HFFc6 (cell line): ENCODE measurements at places on chromosomes 1 and 21. TPM values are rescaled to one million over a fixed set of nuclear protein-coding genes. Genes with fewer than 3 reads are reported as not detected.

DNA sequence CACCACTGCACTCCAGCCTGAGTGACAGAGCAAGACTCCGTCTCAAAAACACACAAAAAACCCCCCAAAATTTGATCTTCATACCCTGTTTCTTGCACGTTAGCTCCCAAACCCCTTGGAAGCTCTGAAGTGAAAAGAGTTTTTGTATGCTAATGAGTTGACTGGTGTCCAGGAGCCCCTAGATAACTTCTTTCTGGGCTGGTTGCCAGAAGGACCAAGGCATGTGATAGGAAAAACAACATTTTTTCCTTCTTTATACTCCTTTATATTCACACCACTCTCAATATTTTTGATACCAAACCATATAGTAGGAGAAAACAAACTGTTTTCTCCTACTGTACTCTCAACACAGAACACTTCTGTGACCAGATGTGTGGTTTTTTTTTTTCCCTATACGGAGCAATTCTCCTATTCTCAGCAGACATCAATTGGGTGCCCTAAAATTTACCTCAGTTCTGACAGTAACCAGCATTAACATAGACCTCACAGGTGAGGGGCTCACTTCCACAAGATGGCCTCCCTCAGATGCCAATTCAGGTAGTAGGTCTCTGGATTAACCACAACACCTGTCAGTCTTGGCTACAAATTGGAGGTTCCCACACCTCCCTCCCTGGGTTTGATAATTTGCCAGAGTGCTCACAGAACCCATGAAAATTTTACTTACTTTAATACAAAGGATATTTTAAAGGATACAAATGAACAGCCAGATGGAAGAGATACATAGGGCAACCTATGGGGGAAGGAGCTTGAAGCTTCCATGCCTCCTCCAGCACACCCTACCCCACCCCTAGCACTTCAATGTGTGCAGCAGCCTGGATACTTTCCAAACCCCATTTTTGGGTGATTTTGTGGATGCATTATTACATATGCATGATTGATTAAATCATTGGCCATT is 25.6 kb downstream of the ZYG11B start:
- no peak for DNase-seq

- DNase-seq = peak; percentile 17
Observed at GRCh38 chr1:236795757-236796667, 920 bp downstream of the MTR start.

DNA sequence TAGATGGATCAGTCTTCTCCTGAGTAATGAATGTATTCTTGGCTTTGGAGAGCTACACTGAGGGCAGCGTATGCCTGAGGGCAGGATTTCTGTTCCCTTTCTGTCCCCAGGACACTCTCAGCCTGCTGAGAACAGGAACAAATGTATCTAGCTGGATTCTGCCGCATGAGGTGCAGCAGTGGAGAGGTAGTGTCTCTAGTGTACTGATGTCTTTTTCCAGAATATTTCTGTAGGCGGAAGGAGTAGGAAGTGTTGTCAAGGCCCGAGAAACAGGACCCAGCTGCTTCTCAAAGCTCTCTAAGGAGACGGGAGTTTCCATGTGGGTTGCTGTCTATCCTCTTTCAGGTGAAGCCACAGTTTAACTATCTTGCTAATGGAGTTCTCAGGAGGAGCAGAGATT is 65.5 kb downstream of the MT1HL1 start:
- no peak for DNase-seq

DNA sequence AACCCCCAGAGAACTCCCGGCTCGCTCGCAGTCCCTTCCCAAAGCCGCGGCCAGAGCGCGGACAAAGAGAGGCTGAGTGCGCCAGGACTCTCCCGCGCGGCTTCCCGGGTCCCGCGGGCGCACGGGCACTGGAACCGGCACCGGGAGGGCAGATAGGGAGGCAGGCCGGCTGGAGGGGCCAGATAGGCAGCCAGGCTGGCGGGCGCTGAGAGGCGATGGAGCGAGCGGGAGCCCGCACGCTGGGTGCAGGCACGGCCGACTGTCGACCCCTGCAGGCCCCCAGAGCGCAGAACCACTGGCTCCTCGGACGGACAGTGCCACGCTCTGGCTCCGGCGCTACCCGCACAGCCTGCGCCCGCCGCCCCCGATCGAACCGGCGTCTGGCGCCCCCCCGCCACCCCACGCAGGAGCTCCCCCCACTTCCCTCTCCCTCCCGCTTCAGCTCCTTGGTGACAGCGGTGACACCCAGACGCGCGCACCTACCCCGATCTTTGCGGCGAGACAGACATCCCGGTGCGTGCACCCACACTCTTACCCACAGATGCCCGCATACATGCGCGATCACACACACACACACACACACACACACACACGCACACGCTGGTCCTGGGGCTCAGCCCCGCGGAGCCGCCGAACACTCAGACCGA is 534 bp downstream of the SLC6A9 start:
- DNase-seq = no peak

GRCh38 chr1:181353526-181353925 is 129.8 kb upstream of the CACNA1E start:
- DNase-seq = no peak

DNA sequence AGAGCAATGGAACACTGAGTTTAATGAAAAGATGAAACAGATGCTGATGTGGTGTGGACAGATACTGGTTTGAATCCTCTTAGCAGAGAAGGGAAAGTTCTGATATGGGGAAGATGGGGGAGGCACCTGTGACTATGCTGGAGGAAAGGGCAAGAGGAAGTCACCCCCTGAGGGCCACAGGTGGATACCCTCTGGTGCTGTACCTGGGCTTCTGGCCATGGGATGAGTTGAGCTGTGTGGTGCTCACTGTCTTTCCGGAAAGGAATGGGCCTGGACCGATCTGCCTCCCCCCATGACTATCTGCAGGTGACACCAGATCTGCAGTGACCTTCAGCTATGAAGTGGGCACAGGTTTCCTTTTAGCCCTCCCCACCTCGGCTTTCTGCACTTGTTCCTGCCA is 52.4 kb downstream of the IER5 start:
- DNase-seq = no peak

DNA sequence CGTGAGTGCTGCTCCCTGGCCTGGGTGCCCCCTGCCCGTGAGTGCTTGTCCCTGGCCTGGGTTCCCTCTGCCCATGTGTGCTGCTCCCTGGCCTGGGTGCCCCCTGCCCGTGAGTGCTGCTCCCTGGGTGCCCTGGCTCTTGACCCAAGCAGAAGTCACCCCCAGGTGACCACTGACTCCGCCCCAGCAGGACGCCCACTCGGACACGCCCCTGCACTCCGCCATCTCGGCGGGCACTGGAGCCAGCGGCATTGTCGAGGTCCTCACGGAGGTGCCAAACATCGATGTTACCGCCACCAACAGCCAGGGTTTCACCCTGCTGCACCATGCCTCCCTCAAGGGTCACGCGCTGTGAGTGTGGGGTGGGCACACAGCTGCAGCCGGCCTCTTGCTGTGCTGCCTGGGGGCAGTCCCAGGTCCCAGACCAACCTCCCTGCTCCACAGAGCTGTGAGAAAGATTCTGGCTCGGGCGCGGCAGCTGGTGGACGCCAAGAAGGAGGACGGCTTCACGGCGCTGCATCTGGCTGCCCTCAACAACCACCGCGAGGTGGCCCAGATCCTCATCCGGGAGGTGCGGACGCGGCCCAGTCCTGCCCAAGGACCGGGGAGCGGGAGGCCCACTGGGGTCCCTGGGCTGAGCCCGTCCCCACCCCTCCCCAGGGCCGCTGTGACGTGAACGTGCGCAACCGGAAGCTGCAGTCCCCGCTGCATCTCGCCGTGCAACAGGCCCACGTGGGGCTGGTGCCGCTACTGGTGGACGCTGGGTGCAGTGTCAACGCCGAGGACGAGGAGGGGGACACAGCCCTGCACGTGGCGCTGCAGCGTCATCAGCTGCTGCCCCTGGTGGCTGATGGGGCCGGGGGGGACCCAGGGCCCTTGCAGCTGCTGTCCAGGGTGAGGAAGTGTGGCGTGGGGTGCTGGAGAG is 3.9 kb upstream of the MMP23B start:
- DNase-seq = no peak

- DNase-seq = peak; percentile 80
Observed at GRCh38 chr1:26321315-26322041, 3.7 kb downstream of the CD52 start.

DNA sequence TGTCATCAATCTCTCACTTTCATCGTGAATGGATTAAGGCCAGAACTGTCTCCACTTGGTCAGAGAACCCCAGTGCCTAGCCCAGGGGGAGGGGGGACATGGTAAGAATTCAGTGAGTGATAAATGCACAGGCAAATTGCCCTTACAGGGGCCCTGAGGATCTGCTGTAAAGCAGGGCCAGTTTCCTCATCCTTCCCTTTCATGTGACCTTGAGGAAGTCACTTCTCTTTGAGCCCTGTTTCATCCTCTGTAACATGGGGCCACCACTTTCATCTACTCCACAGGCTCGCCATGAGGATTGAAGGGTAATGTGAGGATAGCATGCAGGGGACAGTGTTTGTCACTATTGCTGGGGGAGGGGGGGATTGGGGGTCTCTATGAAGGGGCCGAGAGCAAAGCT is 28.1 kb upstream of the C1QA start:
- no peak for DNase-seq

- no peak for DNase-seq
Observed at GRCh38 chr1:185933580-185933979, 199.4 kb downstream of the HMCN1 start.

GRCh38 chr1:156463874-156464273 is 36.7 kb downstream of the MEF2D start:
- DNase-seq = no peak

- DNase-seq = peak; percentile 26
Observed at GRCh38 chr1:204255966-204256365, 42.2 kb upstream of the GOLT1A start.

- DNase-seq = no peak
Observed at GRCh38 chr1:92853299-92853698, 21.5 kb downstream of the RPL5 start.

GRCh38 chr21:17742181-17742580 is 77.0 kb downstream of the C21orf91 start:
- no peak for DNase-seq

GRCh38 chr1:78980511-78980910 is 26.0 kb downstream of the ADGRL4 start:
- no peak for DNase-seq

DNA sequence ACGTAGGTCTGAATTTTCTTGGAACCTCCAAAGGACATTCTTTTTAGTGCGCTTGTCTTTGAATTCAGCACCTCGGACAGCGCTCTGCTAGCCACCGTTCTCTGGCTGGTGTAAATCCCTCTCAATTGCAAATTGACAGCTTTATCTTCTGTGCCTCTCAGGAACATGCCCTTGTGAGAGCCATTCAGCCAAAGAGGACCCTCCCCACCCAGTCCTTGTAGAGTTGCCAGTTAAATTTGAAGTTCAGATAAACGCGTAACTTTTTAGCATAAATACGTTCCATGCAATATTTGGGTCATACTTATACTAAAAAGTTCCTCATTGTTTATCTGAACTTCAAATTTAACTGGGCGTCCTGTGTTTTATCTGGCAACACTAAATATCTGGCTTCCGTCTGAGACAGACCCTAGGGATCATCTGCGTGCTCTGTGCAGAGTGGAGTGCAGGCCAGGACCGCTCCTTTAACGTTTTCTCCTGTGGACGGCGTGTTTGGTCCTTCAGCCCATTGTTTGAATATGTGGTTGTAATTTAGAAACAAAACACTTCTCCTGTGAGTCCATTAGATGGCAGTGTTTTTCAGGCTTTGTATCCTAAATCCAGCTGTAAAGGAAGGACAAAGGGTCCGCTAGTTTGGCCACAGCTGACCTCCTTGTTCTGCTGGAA is 7.0 kb downstream of the KCNAB2 start:
- peak; percentile 52 for DNase-seq

DNA sequence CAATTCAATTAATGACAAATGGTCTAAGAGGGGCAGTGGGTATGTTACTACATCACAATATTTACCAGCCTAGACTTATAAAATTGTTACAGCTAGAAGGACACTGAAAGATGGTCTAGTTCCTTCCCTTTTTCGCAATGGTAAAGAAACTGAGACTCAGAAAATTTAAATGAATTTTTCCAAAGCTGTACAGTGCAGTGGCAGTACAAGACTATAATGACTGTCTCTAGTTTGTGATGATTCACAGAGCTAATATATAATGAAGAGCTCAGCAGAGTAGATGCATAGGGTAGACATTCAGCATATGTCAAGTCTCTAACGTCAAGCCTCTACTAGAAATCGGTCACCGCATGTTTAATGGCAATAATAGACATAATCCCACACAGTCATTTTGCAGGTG is 4.6 kb downstream of the PLPP3 start:
- no peak for DNase-seq

- no peak for DNase-seq
Observed at GRCh38 chr1:161824618-161825017, 58.5 kb downstream of the ATF6 start.

- DNase-seq = no peak
Observed at GRCh38 chr1:58922302-58923089, 138.6 kb upstream of the JUN start.

DNA sequence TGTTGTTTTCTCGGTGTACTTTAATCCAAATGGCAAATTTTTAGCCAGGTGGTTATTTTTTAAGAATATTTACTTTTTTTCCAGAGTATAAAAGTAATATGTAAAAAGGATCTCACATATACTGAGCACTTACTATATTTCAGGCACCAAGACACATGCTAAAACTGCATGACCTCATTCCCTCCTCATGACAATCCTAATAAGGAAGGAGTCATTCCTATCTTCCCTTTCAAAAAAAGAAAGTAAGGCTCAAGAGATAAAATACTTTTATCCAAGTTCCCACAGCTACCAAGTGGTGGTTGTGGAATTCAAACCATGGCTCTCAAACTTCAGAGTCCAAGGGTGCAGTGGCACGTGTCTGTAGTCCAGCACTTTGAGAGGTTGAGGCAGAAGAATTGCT is 19.4 kb downstream of the ATP2B4 start:
- peak; percentile 51 for DNase-seq

PTGFR gene
- 12.1 to 20.3 TPM (median 13.2 TPM) in 3 replicates for total RNA-seq

AKIRIN1 gene
- 64.8 to 78.7 TPM (median 77.4 TPM) in 3 replicates for total RNA-seq

C8A gene
- not detected in 3 replicates for total RNA-seq

VWA1 gene
- total RNA-seq = 0.10 to 0.27 TPM in 2 of 3 replicates, not detected in the other

PADI1 gene
- total RNA-seq = 0.11 to 1.4 TPM (median 1.0 TPM) in 3 replicates

DIPK1A gene
- 18.0 to 24.5 TPM (median 18.5 TPM) in 3 replicates for total RNA-seq

DCDC2B gene
- not detected in 2 replicates for total RNA-seq

CRB1 gene
- total RNA-seq = not detected in 2 replicates

DNAJC11 gene
- 66.6 to 74.5 TPM (median 73.3 TPM) in 3 replicates for total RNA-seq

PRR9 gene
- total RNA-seq = not detected in 3 replicates

DIRAS3 gene
- 1.1 to 3.1 TPM (median 2.2 TPM) in 3 replicates for total RNA-seq

CDKN2C gene
- 14.6 to 28.5 TPM (median 22.7 TPM) in 3 replicates for total RNA-seq

FTCD gene
- 0.55 to 0.78 TPM in 2 of 3 replicates, not detected in the other for total RNA-seq

ZNF593OS gene
- not detected in 3 replicates for total RNA-seq

PRKAA2 gene
- 0.07 to 0.51 TPM (median 0.39 TPM) in 3 replicates for total RNA-seq

RGS4 gene
- total RNA-seq = 32.7 to 51.1 TPM (median 44.1 TPM) in 3 replicates
